ENCODE measurements at places on chromosomes 6 and 20.

GRCh38 chr6:170269846-170270541 is 20.9 kb downstream of the DLL1 start:
- no peak for DNase-seq

GRCh38 chr6:160357088-160357487 is 8.9 kb downstream of the SLC22A3 start:
- DNase-seq = no peak

DNA sequence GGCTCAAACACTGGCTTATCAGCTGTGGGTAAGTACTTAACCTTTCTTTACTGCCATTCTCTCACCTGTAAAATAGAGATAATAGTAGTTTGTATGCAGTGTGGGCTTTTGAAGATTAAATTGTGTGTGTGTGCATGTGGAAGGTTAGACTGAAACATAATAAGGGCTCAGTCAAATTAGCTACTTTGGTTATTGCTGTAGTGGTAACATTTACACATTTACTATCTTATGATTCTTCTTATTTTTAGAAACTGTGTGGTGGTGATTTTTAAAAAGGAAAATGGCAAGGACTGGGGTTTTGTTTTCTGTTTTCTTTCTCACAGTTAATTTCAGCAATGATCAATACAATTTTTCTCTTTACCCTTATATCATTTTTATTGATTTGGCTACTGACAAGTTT is 206.9 kb downstream of the NKAIN2 start:
- no peak for DNase-seq

DNA sequence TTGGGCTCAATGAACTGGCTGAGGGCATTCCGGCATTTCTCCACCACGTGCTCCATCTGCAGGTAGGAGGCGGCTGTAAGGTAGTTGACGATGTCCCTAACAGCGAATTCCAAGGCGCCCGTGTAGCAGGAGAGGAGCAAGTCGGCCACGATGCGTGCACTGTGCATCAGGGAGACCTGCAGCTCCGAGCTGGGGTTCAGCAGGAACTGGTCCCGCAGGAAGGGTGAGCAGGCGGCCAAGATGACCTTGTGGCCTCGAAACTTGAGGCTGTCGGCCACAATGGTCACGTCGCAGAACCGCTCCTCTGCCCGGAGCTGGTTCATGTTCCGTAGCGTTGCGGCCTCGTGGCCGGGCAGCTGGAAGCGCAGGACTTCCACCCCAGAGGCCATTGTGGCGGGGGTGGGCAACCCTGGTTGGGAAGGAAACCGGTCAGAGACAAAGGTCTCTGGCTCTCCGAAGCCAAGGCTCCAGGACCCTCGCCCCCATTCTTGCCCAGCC is 920 bp downstream of the ZBTB12 start:
- no peak for DNase-seq

GRCh38 chr6:92495242-92495641 is 924.1 kb downstream of the EPHA7 start:
- no peak for DNase-seq

- no peak for DNase-seq
Observed at GRCh38 chr6:49479308-49479970, 16.3 kb downstream of the CENPQ start.

DNA sequence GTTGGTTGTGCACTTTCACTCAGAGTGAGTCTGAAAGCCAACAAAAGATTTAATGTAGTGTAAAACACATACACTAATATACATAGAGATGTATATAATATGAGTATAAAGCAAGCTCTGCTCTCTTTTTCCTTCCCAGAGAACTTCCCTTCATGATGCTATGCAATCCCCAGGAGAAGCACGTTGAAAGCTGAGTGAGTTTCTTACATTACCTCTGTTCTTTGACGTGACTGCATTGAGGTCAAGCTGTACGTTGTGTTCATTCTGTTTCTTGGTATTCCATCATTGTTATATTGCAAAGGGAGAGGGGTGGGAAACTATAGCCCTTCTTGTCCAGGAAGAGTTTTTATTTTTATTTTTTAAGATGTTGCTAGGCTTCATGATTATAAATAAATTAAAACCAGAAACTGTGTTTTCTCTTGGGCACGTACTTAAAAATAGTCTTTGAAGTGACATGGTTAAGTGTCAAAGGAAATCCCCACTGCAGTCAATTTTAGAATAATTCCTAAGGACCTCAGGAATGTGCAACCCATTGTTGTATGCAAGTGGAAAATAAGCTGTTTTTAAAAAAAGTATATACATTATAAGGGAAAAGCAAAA is 651.0 kb downstream of the CD109 start:
- DNase-seq = no peak

GRCh38 chr6:148342350-148343046 is at the start of gene SASH1:
Gene SASH1, plus strand, starts transcription at chr6:148342838. Its CDS starts 230 bp downstream, at chr6:148343068.
- peak; percentile 51 for DNase-seq

DNA sequence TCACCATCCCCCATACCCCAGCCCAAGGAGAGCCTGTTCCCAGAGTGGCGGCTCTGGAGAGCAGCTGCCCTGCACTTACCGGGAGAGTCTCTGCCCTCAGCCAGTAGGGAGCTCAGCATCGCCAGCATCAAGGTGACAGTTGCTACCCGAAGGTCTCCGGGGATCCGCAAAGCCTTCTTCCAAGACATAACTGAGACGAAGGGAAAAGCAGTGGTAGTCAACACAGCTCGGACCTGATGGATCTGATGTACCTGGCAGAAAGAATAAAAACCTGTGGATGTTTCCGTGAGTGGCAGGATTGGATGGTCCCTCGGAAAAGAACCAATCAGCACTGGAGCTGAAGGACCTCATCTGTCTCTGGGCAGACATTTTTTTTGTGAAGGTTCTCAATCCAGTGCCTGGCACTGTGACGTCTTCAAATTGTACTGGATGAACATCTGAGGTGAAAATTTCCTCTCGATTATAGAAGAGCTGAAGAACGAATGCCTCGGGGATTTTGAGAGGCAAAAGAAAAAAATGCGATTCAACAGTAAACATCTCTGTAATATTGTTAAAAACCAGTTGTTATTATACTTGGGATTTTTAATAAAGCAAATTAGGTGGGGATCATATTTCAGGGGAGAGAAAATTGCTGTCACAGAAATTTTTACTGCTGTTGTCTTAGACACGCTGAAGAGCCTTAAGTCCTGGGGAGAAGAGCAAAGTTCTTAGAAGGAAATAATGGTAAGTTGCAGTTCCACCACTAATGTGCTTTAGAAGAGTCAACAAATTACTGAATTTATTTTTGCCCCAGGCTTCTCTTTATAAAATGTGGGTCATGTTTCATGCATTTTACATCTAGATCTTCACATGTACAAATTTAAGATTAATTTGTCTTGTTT is at the start of gene HLA-DQB1:
Gene HLA-DQB1, minus strand, starts transcription at position 238 of the 881 bp plus-strand sequence. Its CDS starts 50 bp downstream, at position 188.
- DNase-seq = peak; percentile 69

DNA sequence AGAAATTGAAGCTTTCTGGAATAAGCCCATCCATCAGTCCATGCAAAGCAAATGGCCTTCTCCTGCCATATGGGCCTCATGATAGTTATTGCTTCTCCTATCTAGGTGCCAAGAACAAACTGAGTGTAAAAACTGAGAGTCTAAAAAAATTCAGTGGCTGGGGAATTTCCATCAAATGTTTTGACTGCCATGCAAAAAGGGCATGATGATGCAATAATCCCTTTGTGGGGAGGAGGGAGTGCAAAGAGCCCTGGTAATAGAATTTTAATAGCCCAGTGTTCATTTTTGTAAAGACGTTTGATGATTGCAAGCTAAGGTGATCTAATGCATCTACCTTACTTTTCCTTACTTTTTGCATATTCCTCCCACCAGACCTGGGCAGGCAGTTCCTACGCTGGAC is 683.7 kb downstream of the EPM2A start:
- DNase-seq = no peak

DNA sequence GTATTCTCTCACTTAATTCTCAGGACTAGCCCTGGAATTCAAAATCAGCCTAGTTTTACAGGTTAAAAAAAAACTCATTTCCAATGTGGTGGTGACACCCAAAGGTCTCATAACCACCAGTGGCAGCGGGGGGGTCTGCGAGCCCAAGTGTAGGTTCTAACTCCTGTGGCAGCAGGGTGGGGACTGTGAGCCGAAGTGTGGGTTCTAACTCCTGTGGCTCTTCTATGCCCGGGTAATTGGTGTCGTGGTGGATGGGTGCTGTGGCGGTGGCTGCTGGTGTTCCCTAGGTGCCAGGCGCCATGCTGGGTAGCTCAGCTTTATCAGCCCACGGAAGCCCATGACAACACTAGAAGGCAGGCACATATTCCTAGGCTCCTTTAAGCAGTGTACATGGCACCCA is 4.9 kb upstream of the ANKRD60 start:
- DNase-seq = no peak

- no peak for DNase-seq
Observed at GRCh38 chr20:33025318-33025876, 6.1 kb upstream of the BPIFB6 start.

DNA sequence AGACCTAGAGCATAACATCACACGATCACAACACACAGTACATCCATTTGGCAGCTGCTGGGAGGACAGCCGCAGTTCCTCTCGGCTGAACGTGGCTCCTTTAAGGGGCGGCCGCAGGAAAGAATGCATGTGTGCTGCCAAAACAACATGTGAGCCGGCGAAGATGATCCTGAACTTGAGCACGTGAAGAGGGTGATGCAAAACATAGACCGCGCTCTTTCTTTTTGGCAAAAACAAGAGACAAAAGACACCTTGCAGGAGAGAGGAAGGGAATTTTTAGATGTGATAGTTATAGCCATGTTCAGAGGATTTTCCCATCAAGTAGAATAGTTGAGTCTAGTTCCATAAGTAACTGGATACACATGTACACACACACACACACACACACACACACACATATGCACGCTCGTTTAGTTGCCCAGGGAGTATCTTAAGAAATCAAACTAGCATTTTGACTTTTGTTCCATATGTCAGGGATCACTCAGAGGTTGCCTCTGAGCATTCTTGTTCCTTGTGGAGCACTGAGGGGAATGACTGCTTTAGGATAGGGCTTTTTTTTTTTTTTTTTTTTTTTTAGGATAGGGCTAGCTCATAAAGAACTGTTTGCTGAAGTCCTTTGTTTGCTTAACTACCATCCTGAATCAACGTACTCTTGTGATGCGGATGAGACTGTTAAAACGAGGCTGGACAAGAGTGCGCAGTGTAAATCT is 21.7 kb upstream of the RANBP9 start:
- DNase-seq = peak; percentile 87

GRCh38 chr6:168128631-168129291 is 49.7 kb upstream of the FRMD1 start:
- DNase-seq = no peak

DNA sequence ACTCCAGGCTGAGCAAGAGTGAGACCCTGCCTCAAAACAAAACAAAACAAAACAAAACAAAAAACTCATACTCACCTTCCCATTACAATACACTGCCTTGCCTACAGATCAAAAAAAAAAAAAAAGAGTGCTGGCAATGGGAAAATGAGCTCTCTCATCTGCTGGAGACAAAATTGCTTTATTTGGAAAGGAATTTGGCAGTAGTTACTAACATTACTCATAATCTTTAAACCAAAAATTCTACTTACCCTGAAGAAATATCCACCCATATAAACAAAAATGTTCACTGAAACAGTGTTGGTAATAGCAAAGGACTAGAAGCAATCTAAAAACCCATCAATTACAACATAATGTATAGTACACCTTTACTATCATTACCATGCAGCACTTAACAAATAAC is 120.4 kb downstream of the RNGTT start:
- no peak for DNase-seq

- no peak for DNase-seq
Observed at GRCh38 chr6:69790629-69791028, 6.2 kb downstream of the LMBRD1 start.

- peak; percentile 95 for DNase-seq
Observed at GRCh38 chr6:152091201-152091600, 283.7 kb downstream of the ESR1 start.

DNA sequence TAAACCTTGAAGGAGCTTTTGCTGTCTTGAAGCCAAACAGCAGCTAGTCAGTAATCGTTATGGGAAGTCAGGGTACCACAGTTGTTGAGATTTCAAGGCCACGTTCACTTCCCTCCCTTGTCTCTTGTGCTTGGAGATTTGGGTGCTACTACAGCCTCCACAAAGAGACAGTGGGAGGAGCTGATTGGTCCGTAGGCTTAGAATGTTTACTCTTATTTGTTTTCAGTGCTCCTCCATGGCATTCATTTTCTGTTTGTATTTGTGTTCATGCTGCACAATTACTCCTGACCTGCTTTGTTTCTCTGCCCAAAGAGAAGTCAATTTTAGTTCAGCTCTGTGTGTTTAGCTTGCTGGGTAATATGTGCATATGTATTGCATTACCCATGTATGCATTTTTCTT is 147.7 kb downstream of the PRL start:
- no peak for DNase-seq

GRCh38 chr6:41577356-41578216 is 31.4 kb downstream of the FOXP4 start:
- peak; percentile 87 for DNase-seq

DNA sequence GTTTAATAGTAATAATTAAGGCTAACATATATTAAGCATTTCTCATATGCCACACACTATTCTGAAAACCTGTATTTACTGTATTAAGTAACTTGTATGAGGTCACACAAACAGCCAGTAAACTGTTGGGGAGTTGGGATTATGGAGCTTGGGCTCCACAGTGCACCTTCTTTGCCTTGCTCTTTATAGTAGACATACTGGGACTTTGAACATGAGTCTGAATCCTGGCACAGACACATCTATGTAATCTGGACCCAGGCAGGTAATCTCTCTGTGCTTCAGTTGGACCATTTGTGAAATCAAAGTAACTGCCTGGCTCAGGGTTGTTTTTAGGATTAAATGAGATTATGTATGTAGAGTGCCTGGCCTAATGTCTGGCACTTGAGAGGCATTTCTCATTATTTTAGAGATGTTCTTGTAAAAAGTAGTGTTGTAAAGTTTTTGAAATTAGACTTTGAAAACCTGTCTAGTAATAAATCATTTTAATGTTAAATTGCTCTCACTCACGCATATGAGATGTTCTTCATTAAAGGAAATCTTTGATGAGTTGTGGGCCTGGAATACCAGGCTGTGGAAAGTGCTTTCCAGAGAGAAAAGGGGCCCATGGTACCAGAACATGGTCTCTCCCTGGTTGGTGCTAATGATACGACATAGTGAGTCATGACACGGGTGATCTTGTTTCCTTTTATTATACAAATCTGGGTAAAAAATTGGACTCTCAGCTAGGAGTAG is 34.3 kb downstream of the LRRC1 start:
- DNase-seq = no peak

- no peak for DNase-seq
Observed at GRCh38 chr20:57573242-57573641, 12.3 kb downstream of the PCK1 start.

DNA sequence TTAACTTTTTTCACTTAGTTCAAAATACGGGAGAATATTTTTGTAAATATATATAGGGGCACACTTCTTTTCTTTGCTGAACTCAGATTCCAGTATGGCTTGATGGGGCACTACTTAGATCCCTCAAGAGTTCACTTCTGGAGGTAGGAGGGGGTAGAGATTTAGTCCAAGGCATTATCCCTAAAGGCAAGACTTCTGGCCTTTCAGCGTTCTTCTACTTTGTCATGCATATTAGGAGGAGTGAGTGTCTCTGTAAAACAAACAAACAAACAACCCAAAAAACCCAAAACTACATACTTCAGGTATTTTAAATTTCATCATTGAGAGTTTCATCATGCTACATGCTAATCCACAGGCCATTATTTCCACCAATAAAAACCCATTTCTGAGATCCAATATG is 32.0 kb downstream of the SMPDL3A start:
- DNase-seq = no peak

Measured in LNCaP clone FGC (cell line).